Cortex of kidney (tissue), 1 donor: ENCODE measurements at places on chromosomes 2 and 18.

DNA sequence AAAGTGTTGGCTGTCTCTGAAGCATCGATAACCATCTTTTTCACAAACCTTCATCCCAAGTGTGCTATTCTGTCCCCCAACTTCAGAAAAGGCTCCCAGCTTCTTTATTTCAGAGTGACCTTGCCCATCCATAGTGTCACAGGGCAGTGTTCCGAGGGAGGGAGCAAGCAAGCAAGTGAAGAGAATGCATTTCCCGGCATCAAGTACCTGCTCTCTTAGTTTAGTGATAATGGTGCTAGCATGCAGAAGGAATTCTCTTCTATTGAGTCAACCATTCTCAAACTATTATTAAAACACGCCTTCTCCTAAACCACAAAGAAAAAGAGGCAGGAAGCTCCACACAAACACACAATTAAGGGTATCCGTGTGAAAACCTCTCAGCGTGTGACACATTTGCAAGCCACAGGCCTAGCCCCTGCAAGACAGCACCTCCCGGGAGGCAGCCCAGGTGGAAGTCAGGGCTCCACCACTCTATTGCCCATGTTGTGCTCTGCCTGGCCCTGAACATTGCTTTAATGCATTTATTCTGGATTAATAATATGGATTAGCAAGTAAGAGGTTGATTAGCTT, 504.9 kb downstream of the GALR1 start:
- DNase-seq, result no peak

GRCh38 chr2:10935953-10936942, 24.5 kb downstream of the KCNF1 start:
- no peak for DNase-seq

DNA sequence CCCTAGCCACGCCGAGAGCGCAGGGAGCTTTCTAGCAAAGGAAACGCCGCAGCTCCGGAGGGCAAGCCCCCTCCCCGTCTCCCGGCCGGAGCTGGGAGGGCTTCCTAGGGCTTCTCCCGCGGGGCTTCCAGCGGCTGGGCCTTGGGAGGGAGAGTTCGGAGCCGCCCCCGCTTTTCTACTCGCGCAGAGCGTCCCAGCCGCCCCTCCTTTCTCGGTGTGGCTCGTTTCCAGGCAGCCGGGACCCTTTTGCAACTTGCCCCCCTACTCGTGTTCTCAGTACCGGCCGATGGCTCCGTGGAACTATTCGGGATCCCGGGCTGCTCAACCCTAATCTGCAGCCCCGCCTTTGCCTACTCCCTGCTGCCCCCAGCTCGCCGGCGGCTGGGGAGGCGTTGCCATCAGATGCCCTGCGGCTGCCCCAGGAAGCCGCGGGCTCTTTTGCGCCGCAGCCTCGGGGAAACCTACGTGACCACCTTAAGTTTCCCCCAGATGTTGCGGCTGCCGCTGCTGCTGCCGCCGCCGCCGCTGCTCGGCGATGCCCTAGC, 1.5 kb upstream of the NR4A2 start:
- no peak for DNase-seq

GRCh38 chr2:231985823-231986261, 24.3 kb downstream of the DIS3L2 start:
- DNase-seq, result no peak

DNA sequence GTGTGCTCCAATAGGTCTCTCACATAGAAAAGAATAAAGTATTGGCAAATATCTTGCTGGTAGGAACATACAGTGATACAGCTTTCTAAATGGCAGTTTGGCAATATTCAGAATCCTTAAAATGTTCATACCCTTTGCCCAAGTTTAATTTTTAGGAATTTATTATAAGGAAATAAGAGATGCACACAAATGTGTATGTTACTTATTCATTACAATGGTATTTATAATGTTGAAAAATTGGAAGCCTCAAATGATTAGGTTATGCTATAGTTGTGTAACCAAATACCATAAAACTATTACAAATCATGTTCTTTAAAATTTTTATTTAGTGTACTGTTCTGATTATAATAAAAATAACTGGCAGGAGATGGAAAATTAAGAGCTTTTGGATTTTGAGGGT, 196.8 kb downstream of the MCFD2 start:
- no peak for DNase-seq

GRCh38 chr2:232246245-232246644, 132.3 kb upstream of the ALPP start:
- DNase-seq, result no peak

DNA sequence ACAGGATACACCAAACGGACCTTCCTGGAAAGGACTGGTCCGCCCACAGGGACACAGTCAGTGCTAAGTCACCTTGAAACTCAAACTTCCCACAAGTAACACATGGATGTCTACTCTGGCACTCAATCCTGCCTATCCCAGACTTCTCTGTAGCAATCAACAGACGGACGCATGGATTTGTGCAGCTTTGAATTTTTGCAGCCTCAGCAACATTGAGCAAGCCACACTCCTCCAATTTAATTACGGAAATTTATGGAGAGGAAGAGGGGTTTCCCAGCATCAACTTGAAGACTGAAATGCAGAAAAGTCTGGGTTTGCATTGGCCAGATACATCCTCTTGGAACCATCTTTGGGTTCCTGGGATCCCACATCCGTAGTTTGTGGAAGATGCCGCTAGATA, 26.2 kb downstream of the DNER start:
- DNase-seq, result no peak

DNA sequence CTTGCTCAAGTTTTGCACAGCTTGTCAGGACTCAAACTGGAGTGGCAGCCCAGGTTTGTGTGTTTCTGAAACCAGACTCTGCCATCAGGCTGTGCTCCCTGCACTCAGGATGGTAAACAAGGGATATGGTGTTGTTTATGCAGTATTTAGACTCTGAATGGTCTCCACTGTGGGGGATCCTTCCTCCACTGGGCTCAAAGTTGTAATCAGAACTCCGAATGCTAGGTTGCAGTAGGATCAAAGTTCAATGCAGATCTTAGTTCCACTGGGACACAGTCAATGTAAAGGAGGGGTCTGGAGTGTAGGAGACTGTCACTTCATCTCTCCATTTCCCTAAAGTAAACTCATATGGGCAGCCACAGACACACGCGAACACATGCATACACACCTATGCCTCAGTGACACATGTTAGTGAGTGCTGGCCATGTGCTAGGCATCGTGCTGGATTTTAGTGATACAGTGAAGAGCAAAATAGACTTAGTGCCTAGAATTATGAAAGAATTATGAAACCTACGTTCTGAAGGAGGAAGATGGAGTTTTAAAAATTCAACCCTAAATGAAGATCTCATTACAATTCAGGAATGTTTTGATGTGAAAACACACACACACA, 6.1 kb downstream of the IL18R1 start:
- DNase-seq, result no peak

- DNase-seq, result no peak
These were observed 82.2 kb downstream of the CELF4 start for GRCh38 chr18:37483221-37483971.

DNA sequence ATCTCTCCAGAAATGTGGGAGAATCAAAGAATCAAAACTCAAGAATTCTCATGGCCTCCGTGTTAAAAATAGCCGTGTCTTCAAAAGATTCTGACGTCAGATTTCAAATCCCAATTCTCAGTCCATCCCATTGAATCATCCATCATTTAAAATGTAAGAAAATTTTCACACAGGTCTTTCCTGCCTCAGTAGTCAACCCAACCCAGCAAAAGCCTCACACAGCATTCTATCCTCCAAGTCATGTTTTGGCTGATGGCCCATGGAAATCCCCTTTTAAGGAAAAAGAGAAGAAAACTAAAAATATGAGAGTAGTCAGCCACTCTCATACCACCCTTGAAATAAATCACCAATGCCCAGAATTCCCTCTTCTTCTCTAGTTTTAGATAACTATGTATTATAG, 211.8 kb downstream of the C1D start:
- DNase-seq, result no peak

DNA sequence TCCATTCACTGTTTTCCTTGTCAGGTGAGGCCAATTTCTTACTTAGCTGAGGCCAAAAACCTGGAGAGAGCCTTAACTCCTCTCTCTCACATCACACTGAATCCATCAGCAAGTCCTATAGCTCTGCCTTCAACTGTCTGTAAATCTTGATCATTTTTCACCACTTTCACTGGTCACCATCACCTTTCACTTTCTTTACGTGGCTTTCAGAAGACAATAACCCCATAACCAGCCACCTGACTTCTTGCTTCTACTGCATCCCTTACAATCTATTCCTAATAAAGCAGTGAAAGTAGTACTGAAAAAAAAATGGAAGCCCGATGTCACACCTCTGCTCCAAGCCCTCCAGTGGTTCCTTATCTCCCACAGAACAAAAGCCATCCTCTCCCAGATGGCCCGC, 7.7 kb downstream of the LOXL3 start:
- DNase-seq, result no peak
